ENCODE measurements at places on chromosomes 2 and 18. TPM values are rescaled to one million over a fixed set of nuclear protein-coding genes. Genes with fewer than 3 reads are reported as not detected.

PLEK gene
- polyA plus RNA-seq = 708 TPM

IL1RL1 gene
- polyA plus RNA-seq = not detected

ACVR1C gene
- polyA plus RNA-seq = not detected

C1GALT1C1L gene
- polyA plus RNA-seq = not detected

DNA sequence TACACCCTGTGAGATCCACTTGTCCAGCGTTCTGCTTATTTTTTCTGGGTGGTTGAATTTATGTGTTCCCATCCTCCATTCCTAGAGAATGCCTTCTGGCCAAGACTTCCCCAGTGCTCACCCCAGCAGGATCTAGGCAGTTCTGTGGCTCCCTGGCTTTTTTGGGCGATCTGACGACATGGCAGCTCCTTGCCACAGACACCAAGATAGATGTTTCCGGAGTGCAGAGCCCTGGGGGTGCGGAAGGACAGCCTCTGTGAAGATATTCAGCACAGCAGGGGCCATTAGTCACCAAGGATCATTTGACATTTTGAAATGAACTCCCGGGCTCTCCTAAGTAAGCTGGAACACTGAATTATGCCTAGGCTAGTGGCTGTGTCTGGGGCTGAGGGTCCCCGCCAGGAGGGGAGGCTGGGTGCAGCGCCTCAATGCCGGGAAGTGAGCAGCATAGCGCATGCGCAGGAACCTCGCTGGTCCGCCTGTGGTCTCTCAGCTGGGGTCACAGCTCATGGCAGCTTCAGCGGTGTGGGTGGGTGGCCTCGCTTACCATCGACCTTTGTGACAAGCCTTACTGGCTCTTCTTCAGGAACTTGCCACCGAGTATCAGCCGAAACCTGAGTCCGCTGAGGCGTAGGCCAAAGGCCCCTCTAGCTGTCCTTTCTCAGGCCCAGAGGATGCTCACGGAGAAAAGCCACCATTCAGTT lies 60.3 kb downstream of the MEX3C start:
- DNase-seq = no peak
- no peak overlapping the region for H3K4me3 ChIP-seq
- no peak overlapping the region for H3K27ac ChIP-seq
- H3K4me1 ChIP-seq = no peaks in the 10 kb centered on the region
